Activated CD8-positive, alpha-beta T cell treated with anti-CD3 and anti-CD28 coated beads, Interleukin-2, amount 10 ng/mL, durations not matched to agents 7 days and 5 days (primary cell): ENCODE measurements at places on chromosomes 3 and 15.

DNA sequence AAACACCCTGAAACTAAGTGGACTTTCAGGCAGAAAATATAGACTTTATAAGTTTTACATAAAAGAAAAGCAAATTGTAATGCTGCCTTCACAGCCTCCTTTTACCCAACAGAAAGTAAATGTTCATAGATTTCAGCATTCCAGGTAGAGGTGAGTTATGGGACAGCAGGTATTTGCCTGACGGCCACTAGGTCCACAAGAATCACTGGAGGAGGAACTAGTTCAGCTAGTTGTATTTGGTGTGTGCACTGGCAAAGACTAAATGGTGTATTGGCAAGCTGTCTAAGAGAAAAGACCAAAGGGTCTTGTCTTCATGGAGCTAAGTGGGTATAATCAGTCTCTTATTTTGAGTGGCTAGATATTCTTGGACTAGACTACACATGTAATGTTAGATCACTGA lies 34.2 kb downstream of the ZNF654 start:
- no peak for DNase-seq

DNA sequence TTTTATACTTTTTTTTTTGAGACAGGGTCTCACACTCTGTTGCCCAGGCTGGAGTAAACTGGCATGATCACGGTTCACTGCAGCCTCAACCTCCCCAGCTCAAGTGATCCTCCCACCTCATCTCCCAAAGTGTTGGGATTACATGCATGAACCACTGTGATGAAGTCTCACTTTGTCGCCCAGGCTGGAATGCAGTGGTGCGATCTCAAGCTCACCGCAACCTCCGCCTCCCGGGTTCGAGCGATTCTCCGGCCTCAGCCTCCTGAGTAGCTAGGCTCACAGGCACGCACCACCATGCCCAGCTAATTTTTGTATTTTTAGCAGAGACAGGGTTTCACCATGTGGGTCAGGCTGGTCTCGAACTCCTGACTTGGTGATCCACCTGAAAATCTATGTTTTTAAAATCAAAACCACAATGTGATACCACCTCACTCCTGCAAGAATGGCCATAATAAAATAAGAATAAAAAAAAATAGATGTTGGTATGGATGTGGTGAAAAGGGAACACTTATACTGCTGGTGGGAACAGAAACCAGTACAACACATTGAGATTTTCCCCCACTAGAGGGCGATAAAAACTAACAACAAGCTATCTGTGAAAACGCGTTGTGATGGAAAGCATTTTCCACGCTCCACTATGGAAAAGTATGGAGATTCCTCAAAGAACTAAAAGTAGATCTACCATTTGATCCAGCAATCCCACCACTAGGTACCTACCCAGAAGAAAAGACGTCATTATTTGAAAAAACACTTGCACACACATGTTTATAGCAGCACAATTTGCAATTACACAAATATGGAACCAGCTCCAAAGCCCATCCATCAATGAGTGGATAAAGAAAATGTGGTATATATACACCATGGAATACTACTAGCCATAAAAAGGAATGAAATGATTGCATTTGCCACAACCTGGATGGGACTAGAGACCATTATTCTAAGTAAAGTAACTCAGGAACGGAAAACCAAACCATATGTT lies 26.8 kb upstream of the OCA2 start:
- DNase-seq = peak; percentile 35

DNA sequence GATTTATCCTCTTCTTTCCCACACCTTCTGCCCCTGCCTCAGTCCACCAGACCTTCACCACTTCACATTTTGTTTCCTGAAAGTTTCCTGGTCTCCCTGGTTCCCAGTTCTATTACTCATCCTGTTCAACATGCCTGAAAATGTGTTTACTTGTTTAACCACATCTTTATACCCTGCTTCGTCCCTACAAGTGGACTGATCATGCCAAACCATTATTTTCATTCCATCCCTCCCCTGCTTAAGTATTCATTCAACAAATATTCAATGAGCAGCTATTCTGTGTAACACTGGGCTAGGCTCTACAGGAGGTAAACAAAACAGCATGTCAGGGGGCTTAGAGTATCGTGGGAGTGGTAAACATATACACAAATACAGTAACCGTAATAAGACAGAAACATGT lies 5.5 kb downstream of the MYO5A start:
- DNase-seq = no peak

DNA sequence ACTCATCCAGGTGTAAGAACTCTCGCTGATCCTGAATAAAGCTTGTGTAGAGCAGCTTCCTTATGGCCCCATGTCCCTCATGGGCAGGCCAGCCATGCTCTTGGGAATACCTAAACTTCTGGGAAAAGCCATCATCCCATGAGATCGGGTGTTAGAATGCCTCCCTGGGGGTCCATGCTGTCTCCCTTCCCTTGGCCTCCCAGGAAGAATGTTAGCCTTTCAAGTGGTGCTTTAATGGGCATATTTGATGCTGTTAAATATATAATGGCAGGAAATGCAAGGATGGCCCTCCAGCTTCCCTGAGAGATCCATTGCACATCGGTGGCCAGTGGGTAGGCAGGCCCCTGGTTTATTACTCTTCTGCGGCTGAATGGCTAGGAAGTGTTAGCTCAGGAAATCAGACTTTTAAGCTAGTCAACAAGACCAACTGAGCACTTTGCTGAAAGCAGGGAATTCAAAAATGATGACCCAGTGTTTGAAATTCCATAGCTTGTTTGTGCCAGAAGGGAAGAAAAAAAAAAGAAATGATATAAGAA lies 60.5 kb upstream of the LRTM1 start:
- DNase-seq = no peak

DNA sequence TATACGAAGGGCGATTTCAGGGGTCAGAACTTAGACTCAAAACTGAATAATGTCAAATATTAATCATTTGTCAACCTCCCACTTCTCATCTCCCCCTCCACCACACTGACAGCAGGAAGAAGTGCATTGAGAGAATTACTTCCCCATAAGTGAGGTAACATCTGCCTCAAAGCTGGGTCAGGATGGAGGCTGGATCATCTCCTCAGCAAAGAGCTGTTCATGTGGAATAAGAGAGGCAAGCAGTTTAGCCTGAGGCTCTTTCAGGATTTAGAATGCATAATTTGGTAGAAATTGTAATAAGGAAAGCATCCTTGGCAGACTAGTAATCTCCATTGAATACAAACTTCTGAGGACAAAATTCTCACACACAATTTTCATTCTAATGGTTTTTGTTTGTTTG lies 512.1 kb downstream of the ROBO1 start:
- no peak for DNase-seq

GRCh38 chr15:74657846-74658245 lies 38.0 kb downstream of the EDC3 start:
- no peak for DNase-seq

GRCh38 chr3:31275038-31275572 lies 257.6 kb upstream of the STT3B start:
- DNase-seq = no peak

DNA sequence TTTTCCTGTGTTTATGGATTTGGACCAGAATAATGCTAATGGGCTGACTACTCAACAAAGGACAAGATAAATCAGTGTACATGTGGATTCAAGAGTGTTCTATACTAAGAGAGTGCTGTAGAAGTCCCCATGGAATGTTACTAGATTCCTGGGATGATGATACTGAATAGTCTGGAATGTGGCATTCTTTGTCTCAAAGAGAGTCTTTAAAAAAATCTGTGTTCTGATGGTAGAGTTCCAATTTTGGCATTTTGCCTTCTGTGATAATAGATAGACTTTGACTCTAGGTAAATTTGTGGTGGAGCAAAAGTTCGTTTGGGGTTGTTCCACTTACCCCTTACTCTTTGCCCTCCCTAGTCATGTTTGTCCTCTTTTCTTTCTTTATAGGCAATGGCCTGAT lies 43.7 kb downstream of the NMD3 start:
- DNase-seq = no peak

DNA sequence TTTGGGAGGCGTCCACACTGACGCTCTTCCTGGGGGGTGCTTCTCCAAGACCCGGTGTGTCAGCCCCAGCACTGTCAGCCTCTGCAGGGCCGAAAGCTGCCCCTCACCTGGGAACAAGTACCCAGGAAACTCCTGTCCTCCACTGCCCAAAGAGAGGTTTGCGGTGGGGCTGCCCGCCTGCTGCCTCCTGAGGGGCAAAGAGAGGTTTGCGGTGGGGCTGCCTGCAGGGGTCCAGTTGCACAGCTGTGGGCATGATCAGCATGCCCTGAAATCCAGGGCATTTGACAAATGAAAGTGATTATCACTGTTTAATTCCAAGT lies 15.1 kb upstream of the SNRPA1 start:
- DNase-seq = no peak

GRCh38 chr3:35641331-35641730 lies 2.0 kb downstream of the ARPP21 start:
- DNase-seq = no peak

GRCh38 chr3:120802916-120803315 lies 60.4 kb downstream of the GTF2E1 start:
- DNase-seq = no peak

- peak; percentile 28 for DNase-seq
Observed at GRCh38 chr3:42117175-42118008, 26.2 kb downstream of the TRAK1 start.

- no peak for DNase-seq
Observed at GRCh38 chr3:89072642-89073041, 34.8 kb upstream of the EPHA3 start.

- DNase-seq = no peak
Observed at GRCh38 chr3:182435860-182436259, 357.4 kb upstream of the ATP11B start.

GRCh38 chr3:89955156-89955555 lies 847.7 kb downstream of the EPHA3 start:
- DNase-seq = no peak

DNA sequence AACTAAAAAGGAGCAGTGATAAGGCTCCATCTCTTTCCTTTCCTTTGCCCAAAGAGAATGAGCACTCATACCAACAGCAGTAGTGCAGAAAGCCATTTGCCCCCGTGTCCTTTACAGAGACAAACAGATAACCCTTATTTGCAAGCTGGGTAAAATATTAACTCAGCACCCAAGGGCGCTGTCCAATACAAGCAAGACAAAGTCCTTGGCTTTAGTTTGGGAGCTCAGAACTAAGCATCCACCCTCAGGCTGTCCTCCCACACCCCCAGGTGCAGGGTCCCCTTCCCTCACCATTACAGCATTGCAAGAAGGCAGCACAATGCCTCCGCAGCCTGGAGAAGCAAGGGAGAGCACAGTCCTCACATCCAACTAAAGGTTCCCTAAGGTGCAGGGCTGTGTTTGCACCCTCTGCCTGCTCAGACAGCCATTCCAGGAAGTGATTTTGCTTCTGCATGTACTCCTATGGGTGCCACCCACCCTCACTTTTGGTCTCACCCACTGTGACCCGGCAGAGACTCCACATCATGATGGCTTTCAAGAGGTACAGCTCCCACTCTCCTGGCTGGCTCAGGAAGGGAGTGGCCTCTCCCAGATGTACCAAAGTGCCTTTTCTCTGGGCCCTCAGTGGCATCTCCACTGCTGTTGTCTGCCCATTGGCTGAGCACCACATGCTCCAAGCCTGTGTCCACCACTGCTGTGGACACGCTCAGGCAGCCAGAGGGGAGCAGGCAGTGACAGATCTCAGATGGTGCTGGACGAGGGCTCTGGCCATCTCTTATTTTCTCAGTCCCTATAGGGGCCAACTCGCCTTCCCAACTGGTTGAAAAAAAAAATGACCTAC lies 34.1 kb upstream of the HES1 start:
- no peak for DNase-seq

- no peak for DNase-seq
Observed at GRCh38 chr3:12730506-12731242, 28.4 kb downstream of the TMEM40 start.

DNA sequence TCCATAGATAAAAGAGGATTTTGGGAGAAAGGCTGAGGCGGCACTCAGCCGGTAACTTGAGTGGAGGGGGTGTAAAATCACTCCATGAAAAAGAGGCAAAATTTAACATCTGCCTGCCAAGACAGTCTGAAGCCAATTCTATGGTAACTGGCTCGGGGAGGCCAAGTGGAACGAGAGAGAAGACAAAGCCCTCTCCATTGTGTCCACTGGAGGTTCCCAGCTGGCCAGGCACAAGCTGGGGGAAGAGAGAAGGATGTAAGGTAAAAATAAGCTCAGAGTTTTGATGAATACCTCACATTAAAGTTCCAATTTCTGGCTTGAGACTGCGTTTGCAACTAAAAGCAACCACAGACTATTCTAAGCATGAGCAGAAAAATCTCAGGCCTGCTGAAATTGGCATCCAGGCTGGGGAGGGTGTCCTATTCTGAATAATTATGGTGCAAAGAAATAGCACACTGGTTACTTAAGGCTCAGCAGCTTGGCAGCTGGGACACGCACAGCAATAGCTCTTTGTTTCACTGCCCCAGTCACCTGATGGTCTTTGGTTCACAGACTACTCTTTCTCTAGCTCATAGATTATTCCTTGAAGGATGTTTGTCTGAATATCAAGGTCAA lies 48.8 kb downstream of the CHRD start:
- DNase-seq = no peak

GRCh38 chr15:77798151-77798835 lies 165.6 kb upstream of the LINGO1 start:
- no peak for DNase-seq

DNA sequence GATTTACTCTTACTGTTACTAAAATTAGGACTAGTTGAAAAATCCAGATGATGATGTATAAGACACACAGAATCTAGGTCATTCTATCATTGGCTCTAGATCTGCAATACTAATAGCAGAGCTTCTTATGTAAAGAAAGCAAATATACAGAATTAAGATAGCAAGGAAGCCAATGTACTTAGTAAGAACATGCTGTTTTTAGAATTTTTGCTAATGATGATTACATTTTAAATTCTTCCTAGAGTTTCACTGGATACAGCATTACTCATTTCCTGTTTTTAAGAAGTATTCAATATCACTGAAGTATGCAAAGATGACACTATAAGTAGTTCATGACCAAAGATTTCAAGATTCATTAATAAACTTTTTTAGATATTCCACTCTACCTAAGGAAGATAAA lies 60.7 kb downstream of the CFAP20DC start:
- DNase-seq = no peak

DNA sequence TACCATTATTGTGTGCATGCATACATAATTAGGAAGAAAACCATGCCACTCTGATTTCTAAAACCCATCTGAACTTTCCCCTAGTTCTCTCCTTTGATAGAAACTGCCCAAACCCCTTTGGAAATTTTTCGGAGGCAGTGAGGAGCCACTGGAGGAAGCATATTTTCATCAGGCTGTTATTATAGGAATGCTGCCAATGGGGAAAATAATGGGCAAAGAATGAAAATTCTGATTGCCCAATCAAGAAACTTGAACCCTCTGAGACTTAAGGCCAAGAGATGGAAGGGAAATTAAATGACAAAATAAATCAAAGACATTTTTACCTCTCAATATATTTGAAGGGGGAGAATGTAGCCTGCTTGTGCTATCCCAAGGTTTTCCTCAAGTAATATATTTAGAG lies 376.0 kb upstream of the PDZRN3 start:
- DNase-seq = no peak

- no peak for DNase-seq
Observed at GRCh38 chr3:88991496-88991895, 115.9 kb upstream of the EPHA3 start.

GRCh38 chr15:77243716-77244401 lies 172.9 kb upstream of the TSPAN3 start:
- no peak for DNase-seq

- DNase-seq = no peak
Observed at GRCh38 chr3:172061724-172062184, 22.4 kb downstream of the FNDC3B start.

- DNase-seq = no peak
Observed at GRCh38 chr3:73389928-73390327, 234.8 kb downstream of the PDZRN3 start.

- peak; percentile 22 for DNase-seq
Observed at GRCh38 chr3:192819001-192819569, 91.7 kb upstream of the FGF12 start.
